ENCODE measurements at places on chromosomes 3 and 15.

GRCh38 chr3:135895734-135896121 lies 69.8 kb upstream of the PPP2R3A start:
- DNase-seq: no peak

DNA sequence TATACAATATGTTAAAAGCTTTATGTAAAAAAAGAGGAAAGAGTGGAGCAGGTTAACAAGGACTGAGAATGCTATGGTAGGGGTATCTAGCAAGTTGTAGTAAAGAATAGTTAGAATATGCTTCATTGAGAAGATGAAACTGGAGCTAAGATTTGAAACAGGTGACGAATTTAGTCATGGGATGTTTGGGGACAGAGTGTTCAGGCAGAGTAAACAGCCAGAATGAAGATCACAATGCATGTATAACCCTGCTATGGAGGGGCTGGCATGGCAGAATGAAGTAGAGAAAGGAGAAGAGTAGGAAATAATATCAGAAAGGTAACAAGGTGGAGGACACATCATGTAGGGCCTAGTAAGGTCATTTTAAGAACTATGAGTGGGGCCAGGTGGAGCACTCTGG lies 72.0 kb downstream of the BTD start:
- no peak for DNase-seq

GRCh38 chr3:57281715-57282114 lies 10.8 kb downstream of the ASB14 start:
- DNase-seq: no peak

DNA sequence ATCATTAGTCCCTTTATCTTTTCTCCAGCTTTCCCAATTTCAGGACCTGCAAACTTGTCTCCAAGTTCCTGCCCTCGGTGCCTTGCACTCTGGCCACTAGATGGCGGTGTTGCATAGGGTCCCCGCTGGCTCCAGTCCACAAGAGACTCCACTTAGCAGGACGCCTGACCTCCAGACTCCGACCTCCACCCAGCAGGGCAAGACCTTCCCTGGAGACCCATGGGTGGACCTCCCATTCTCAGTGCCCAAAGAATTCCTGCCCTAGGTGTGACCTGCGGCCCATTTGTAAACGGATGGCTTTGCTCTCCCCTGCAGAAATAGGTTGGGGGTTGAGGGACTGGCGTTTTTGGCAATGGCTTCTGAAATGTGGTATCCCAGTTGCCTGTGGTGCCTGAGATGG lies 82.6 kb downstream of the LSM3 start:
- DNase-seq: peak; percentile 75

DNA sequence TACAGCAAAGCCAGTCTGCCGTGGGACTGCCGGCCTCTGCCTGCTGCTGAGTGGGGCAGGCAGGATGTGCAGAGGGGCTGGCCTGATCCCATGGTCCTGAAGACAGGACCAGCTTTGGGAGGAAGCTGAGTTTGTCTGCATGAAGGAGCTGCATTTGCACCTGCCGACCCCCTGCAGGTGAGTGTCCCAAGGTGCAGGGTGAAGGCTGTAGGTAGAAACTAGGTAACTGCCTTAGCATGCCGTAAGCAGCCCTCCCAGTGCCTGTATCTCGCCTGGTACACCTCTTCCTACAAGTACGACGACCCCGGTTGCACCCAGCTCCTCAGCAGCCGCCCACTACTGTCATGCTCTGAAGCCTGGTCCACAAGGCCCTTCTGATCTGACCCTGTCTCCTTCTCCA lies 34.9 kb downstream of the AMOTL2 start:
- DNase-seq: no peak

GRCh38 chr15:71124937-71125790 lies 9.9 kb downstream of the THSD4 start:
- no peak for DNase-seq

- DNase-seq: no peak
Measured at GRCh38 chr3:180131169-180131568, 94.4 kb upstream of the PEX5L start.

DNA sequence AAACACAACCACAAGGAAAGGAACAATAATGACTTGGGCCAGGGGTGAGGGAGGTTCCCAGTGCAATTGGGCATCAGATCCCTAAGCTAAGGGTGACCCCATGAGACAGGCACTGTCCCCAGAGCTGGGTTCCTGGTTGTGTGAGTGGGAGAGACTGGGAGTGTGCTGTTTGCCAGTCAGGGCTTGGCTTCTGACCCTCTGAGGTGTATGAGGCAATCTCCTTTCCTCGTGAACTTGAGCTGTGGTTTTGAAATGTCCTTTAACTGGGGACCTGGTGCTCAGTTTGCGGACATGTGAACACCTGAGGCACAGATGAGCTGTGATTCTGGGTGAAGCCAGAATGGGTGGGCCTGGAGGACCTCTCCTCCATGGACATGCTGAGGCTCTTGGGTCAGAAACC lies 58.5 kb upstream of the PLXNA1 start:
- no peak for DNase-seq

DNA sequence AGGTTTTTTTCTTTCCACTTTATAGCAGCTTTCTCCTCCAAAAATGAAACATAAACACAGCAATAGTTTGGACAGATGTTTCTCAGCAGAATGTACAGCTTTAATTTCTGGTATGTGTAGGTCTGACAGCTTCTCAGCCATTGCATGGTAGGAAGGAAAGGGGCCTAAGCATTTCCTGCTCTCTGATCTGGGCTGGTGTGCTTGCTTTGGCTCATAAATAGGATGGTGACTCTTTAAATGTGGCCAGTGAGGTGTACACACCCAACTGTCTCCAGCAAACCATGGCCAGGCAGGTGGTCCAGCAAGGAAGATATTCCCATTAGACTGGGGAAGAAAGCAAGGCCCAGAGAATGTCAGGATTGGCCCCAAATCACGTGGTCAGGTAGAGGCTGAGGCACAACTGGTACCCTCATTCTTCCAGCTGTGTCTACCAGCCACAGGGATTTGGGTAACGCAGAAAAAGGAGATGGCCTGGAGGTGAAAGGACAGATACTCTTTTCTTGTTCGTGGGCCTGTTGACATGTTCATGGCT lies 52.1 kb downstream of the ITGA11 start:
- peak; percentile 34 for DNase-seq

DNA sequence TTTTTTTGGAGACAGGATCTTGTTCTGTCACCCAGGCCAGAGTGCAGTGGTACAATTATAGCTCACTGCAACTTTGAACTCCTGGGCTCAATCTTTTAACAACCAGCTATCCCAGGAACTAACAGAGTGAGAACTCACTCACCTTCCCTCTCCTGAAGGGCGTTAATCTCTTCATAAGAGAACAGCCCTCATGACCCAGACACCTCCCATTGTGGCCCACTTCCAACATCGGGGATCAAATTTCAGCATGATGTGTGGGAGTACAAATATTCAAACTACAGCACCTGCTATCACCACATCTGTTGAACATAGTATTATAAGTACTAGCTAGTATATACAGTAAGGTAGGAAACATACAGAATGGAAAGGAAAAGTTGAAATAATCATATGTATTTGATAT lies 132.5 kb downstream of the DOCK3 start:
- no peak for DNase-seq

DNA sequence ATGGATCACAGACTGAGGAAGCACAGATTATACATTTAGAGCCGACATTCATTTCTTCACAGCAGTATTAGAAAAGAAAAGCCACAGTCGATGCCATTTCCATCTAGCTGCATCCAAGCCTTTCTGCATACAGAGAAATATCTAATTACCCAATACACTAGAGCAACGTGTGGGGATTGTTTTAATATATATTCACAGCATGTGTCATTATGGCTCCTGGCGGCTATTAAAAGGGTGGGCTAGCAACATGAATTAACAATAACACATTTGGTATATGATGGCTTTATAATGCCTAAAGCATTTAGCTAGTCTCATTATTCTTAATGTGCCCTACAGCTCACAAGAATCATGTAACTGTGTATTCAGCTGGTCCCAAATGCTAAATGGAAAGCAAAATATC lies 1030.5 kb downstream of the FHIT start:
- no peak for DNase-seq

GRCh38 chr3:166900866-166901577 lies 479.1 kb downstream of the ZBBX start:
- DNase-seq: no peak

DNA sequence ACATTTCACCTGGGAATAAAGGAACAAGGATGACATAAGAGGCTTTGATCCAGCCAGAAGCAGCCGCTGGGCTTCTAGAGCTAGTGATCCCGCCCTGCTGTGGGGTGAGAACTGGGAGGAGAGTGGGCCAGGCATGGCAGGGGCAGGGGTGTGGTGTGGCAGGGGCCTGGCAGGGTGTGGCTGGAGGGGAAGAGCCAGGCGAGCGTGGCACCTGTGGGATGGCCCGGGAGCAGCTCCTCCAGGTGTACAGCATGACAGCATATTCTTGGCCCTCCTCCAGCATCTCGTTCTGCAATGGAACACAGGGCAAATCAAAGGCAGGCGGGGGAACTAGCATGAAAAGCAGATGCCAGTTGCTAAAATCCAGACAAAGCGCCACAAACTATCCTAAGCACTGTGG lies 35.5 kb downstream of the CYFIP1 start:
- no peak for DNase-seq

DNA sequence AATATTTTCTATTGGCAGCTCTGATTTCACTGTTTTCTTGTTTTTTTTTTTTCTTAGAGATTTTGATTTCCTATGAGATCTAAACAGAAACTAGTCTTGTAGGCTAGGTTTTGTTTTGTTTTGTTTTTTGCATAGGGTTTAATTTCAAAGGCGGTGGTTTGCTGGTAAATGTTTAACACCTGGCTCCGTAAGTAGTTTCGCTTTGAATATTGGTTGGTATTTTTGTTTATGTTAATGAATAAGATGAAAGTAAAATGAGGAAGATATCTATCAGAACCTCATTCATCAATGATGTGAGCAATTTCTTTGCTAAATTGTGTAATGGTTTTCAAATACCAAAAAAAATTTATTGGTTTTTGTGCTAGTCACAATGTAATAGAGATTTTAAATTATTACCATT lies 39.7 kb upstream of the TM4SF1 start:
- no peak for DNase-seq

- no peak for DNase-seq
Measured at GRCh38 chr15:67928666-67929065, 88.8 kb upstream of the RNU6-1 start.

GRCh38 chr3:54793171-54793570 lies 134.7 kb downstream of the LRTM1 start:
- no peak for DNase-seq

GRCh38 chr3:37221407-37221806 lies 47.0 kb upstream of the LRRFIP2 start:
- no peak for DNase-seq

DNA sequence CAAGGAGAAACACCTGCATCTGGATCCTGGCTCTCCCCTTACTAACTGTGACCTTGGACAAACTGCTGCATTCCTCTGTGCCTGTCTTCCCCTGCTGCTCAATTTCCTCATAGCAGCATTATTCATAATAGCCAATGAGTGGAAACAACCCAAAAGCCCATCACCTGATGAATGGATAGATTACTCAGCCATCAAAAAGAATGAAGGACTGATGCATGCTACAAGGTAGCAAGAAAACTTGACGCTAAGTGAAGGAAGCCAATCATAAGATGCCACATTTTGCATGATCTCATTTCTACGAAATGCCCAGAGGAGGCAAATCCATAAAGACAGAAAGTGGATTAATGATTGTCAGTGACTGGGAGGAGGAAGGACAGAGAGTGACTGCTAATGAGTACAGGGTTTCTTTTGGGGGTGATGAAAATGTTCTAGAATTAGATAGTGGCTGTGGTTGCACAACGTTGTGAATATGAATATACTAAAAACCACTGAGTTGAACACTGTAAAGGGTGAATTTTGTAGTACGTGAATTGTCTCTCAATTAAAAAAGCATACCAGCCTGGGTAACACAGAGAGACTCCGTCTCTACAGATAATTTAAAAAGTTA lies 11.2 kb downstream of the IGDCC4 start:
- DNase-seq: no peak

GRCh38 chr3:100158918-100159330 lies 44.6 kb upstream of the FILIP1L start:
- no peak for DNase-seq

GRCh38 chr15:90059208-90059985 lies 42.9 kb downstream of the IDH2 start:
- peak; percentile 79 for DNase-seq

DNA sequence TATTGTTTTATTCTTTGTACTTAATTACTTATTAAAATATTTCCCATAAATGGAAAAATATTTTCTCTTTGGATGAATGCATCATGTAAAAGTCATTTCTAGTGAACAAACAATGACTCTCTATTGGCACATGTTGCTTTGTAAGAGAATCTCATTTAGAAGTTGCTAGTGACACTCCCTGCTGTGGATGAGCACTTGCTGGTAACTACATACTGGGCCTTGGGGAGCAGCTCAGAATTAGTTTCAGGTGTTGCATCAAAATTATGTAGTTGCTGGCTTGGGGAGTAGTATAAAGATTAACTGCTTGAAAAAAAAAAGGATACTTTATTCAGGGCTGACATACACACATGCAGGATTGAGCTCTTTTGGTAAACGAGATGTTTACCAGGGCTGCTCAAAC lies 80.3 kb upstream of the KCNAB1 start:
- no peak for DNase-seq

DNA sequence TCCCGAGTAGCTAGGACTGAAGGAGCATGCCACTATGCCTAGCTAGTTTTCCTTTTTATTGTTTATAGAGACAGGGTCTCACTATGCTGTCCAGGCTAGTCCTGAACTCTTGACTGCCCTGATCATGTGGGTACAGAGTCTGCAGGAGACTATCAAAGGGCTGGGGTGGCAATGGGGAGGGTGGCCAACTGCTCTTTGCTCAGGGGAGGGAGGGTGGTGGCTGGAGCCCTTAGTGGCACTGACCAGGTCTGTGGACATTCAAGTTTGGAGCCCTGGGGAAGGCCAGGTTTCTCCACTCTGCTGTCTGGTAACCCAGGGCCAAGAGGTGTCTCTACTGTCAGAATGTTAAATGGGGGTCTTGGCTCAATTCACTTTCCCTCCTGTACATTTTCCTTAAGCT lies 122.0 kb downstream of the SEC22A start:
- DNase-seq: no peak

- no peak for DNase-seq
Measured at GRCh38 chr3:32685543-32686185, 676 bp downstream of the CNOT10 start.

- no peak for DNase-seq
Measured at GRCh38 chr15:83283138-83283812, 1.2 kb downstream of the BNC1 start.

DNA sequence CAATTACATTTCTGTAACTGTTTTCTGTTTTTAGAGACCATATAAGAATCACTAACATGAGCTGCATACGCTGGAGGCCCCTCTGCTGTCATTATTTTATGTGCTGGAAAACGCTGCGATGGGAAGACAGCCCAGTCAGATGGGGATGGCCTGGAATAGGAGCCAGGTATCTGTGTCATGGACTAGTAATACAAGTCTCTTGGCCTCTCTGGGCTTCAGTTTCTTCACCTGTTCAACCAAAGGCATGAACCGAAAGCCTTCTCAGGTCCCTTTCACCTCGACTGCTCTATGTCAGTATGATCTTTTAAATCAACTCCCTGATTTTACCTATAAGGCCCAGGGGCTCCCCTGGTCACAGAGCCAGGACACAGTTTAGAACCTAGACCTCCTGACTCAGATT lies 14.6 kb upstream of the RFTN1 start:
- no peak for DNase-seq

- DNase-seq: peak; percentile 16
Measured at GRCh38 chr3:32392536-32393302, 1.1 kb downstream of the CMTM7 start.

- DNase-seq: no peak
Measured at GRCh38 chr3:103006526-103007183, 571.8 kb downstream of the ZPLD1 start.

Data from activated CD4-positive, alpha-beta T cell treated with anti-CD3 and anti-CD28 coated beads, Interleukin-2, amount 10 ng/mL, durations not matched to agents 7 days and 5 days (primary cell).